ENCODE measurements at places on chromosomes 12 and 14.

GRCh38 chr12:3461391-3461790 is 29.6 kb upstream of the PRMT8 start:
- DNase-seq: no peak

DNA sequence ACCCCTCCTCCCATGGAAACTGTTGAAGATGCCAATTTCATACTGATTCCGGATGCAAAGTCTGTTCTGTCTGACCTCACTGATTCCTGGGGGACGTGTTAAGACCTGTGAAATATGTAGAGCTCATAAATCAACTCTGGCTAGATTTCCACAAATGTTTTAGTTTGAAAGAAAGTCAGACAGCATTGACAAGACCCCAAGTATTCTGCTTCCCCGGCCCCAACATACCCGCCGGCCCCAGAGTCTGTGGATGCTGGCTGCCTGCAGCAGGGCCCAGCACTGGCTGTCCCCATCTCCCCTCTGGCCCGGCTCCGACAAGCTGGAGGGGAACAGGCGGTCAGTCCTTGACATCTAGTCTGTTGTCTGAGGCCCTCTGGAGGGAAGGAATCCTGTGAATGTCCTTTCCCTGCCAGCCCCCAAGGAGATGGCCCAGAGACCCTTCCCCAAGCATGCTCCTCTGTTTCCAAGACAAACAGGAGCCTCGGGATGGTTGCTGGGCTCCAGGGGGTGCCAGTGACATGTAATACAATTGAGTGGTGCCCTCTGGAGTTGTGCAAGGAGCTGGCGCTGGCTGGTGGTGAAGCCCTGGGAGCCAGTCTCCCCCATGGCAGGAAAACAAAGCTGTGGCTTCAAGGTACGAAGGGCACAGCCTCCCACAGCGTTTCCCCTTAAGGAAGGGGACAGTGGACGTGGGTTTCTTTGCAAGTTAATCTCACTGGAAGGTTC is 22.3 kb downstream of the FBLN5 start:
- no peak for DNase-seq

GRCh38 chr14:70881549-70882177 is 25.6 kb upstream of the PCNX1 start:
- DNase-seq: no peak

DNA sequence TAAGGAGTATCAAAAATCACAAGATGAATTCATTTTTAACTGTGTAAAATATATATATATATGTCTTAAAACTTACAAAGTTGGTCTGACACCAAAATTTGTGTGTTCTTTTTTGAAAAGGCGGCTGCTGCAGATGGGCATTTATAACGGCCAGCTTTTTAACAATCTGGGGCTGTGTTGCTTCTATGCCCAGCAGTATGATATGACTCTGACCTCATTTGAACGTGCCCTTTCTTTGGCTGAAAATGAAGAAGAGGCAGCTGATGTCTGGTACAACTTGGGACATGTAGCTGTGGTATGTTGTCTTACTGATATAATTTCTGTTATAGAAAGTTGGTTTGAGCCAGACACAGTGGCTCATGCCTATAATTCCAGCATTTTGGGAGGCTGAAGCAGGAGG is 47.0 kb downstream of the TTC8 start:
- no peak for DNase-seq

All from COLO829 (cell line).